Anterior cingulate cortex (tissue), 58 donors: ENCODE measurements at places on chromosomes 5 and 9.

GRCh38 chr5:77641963-77642737, 3.6 kb upstream of the OTP start:
- no peak for DNase-seq

DNA sequence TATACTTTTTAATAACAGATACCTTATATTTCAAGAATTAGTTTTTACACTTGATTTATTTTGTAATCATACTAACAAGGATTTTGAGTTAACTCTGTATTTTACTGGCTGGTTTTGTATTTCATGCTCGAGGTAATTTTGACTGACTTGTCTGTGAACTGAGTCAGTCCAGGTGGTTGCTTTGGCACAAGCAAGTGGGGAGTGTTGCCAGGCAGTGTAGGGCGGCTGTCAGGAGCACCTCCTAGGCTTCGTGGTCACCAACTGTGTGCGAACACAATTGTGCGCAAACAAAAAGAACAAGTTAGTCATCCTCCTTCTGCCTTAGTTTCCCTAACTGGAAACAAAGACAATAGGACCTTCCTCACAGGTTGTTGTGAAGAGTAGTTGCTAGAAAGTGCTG, 286.3 kb downstream of the ADGRV1 start:
- DNase-seq, result no peak

DNA sequence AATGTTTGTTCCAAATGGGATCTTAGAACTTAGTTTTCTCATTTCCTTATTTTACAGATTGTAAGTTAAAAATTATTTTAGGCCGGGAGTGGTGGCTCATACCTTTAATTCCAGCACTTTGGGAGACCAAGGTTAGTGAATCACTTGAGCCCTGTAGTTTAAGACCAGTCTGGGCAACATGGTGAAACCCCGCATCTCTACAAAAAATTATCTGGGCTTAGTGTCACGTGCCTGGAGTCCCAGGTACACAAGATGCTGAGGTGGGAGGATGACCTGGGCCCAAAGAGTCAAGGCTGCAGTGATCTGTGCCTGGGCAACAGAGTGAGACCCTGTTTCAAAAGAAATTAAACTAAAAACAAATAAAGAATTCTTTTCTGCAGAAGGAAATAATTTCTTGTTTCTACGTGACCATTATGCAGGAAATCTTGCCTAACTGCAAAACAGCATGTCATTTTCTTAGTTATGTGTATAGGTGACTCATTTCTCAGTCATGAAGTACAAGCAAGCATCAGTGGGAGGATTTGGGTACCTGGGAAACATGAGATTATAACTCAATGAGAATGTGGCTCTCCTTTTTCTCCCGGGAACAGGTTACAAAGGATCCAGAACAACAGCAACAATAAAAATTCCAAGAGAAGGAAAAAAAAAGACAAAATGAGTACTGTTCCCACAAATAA, 375.1 kb upstream of the ST8SIA4 start:
- DNase-seq, result no peak

- DNase-seq, result no peak
Observed at GRCh38 chr9:17863213-17863883, 284.5 kb downstream of the SH3GL2 start.

- no peak for DNase-seq
Observed at GRCh38 chr5:152673601-152674000, 268.5 kb upstream of the NMUR2 start.

DNA sequence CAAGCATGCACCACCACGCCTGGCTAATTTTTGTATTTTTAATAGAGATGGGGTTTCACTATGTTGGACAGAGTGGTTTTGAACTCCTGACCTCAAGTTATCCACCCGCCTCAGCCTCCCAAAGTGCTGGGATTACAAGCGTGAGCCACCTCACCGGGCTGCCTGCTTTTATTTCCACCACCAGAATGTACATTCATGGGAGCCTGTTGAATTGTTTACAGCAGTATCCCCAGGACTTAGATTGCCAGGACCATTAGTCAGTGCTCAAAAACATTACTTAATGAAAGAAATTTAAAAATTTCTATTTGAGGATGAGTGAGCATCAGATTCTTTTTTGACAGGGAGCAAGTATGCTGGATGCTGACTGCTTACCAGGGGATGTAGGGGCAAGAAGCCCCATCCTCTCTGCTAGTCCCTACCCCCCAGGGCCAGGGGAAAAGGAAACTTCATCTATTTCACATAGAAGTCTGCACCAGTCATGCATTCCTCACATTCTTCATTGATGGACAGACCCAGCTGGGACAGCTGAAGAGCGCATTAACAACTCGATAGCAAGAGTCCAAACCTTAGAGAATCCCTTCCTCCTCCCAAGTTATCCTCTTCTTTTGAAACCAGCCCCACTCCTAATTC, 10.3 kb upstream of the RGMB start:
- DNase-seq, result no peak

DNA sequence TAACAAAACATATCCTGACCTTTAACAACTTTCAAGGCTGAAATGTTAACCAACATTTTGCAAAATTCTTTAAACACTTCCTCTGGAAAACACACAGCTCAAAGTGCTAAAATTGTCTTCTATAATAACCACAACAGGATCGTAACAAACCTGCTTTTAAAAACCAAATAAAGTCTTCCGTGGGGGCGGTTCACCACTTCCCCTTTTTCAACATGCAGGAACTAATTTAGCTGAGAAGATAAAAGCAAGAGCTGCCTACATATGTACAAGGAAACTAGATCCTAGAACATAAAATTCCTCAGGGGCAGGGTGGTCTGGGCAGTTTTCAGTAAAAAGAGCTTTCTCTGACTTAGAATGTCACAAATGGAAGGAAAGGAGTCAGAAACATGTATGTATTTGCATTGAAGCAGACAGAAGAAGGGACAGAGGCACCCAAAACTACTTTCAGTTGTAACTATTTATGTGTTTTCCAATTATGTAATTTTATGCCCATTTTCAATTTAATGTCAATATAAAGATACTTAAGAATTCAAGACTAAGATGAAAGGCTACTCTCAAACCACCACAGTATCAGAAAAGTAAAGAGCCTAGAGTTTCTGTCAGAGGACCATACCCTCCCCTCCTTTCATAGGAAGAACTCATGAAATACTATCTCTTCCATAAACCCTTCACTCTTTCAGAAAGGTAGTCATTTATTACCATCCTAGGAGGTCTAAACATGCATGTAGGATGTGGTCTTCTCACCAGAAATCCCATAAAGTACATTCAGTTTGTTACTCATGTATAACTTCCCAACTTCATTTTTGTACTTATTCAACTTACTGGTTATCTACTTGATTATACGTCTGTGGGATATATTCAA, 185.9 kb upstream of the RASA1 start:
- DNase-seq, result peak; percentile 0

DNA sequence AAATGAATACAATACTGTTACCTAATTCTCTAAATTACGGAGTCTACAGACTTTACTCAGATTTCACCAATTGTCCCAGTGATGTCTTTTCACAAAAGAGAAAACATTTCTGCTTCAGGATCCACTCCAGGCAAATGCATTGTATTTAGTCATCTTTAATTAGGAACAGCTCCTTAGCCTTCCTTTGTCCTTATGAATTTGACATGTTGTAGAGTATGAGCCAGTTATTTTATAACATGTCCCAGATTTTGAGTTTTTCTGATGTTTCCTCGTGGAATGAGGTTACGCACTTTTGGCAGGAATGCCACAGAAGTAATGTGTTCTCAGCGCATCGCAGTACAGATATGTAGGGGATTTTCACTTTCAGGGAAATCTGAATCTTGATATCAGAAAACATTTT, 10.5 kb downstream of the HABP4 start:
- DNase-seq, result no peak

DNA sequence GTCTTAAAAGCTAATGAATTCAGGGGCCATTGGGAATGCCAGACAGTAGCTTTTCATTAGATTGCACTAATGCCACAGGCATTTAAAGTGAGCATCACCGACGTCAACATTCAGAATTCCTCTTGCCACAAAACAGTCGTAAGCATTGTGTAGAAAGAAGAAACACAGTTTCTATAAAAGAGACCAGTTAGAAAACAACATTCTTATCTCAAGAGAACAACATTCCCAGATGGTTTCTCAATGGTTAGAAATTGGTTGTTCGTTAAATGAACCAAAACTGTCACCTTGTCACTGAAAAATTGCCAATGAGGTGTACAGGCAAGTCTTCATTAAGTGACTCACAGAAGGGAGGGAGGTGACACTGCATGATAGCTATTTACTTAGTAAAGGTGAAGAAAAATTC, 401.6 kb upstream of the PRR16 start:
- DNase-seq, result no peak

DNA sequence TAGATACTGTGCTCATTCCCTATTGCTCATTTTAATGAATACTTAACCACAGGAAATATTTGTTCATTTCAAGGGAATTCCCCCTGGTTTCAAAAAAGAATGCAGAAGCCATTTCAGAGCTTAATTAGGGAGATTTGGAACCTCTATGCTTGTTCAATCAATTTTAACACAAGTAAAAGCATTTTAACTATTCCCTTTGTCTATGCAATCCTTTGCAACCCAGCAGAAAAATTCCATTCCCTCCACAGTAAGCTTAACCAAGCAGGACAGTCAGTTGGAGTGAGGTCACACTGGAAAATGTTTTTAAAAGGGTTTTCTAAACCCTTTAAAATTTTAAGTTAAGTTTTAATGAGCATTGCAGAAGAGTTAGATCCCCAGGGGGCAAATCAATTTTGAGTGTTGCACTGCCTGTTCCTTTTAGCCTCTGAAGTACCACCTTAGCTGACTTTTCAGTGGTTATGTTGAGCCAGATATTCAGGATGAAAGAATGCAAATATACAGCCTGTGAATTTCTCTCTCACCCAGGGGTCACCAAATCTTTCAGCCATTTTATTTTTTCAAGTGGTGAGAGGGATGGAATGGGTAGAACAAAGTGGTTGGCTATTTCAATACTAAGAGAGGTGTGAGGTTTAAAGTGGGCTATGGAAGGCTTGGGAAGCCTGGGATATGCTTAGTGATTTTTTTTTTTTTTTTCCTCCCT, 356.2 kb upstream of the NUDT12 start:
- no peak for DNase-seq

DNA sequence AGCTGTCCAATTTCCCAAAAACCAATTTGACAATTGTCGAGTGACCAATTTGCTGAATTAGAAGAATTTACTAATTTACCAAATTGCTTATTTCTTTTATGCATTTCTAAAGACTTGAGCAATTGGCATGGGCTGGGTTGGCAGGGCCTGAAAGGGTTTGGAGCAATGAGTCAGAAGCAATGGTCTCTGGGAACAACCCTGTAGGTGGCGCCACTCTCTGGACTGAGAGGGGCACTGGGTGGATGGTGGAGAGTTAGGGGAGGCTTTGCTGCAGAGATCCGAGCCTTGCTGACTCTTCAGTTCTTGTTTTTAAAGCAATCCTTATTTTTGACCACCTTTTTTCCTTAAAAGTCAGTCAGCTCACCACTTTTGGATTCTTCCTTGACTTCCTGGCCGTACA, 71.5 kb upstream of the RPS23 start:
- DNase-seq, result no peak

DNA sequence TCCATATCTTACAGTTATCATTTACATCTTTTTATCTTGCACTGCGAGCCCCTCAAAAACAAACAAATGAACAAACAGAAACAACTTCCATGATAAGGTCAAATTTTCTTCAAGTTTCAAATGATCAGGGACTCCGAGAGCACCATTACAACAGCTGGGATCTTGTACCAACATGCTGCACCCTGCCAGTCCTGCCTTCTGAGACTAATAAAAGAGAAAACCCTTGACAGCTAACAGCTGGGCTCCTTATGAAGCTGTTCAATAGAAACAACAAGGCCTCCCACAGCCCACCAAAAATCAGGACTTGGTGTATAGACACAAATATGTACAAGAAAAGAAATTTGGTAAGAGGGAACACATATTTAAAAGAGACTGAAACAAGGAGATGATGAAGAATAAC, 985.3 kb upstream of the DMAC1 start:
- DNase-seq, result no peak

DNA sequence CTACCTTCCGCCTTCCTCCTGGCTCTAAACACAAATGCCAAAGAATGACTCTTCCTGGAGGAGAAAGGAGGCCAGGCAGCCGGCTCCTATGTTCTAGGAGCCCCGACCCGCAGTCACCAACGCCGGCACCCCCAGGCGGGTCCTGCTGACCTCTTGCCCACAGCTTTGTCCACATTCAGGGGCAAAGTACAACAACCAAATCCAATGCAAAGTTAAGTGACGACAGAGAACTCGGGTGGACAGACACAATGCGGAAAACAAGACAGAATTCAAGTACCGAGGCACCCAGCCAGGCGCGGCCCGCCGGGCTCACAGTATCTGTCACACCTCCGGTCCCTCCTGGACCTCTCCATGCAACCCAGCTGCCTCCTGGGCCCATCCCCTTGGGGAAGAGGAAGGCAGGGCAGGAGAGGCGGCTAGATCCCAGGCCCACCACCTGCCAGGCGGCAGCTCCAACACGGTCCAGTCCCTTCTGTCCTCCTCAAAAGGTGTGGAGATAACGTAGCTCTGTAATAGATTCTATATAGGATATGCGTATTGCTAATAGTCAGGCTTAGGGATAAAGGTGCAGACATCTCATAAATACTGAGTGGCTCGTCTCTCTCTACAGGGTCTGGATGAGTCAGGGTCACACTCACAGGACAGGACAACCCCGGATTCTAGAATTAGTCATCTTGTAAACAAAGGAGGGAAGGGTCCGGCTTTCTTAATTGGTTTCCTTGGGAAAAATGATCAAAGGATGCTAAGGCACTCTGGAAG, 46.9 kb upstream of the UBAC1 start:
- DNase-seq, result no peak

DNA sequence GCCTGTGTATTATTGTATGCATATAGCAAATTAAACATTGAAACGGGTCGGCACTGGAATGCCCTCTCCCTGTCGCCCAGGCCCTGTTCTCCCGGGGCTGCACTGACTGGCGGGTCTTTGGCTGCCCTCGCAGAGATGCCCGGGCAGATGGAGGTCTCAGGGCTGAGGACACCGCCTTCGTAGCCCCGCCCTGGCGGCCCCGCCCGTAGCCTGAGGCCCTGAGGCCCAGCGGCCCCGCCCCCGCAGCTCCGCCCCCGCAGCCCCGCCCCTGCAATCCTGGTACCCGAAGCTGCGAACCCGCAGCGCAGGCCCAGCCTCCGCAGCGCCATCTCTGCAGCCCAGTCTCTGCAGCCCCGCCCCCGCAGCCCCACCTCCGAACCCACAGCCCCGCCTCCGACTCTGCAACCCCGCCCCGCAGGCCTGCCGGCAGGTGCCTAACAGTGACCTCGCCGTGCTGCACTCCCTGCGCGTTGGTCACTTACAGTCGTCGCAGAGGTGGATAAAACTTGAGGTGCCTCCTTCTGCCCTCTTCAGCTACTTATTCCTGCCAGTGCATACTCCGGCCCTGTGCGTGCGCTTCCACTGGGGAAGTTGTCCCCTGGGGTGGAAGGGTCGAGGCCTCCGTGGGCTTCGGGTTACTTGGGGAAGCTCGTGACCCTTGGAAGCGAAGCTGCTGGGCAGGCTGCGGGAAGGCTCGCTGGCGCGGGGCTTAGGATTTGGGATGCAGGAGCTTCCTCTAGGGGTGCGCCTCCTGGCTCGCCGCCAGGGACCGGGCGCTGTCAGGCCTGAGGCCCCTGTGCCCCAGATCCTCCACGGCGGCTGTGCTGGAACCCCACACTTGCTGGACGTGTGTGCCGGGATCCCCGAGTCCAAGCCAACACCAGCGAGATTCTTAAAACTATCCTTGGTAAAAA, 72.3 kb downstream of the ICE1 start:
- DNase-seq, result peak; percentile 68
